ENCODE measurements at places on chromosomes 5 and 9. TPM values are rescaled to one million over a fixed set of nuclear protein-coding genes. Genes with fewer than 3 reads are reported as not detected.

The VAV2 gene
- total RNA-seq: 18.7 TPM

The TMEM174 gene
- not detected for total RNA-seq

The SLC46A2 gene
- total RNA-seq: not detected

The ADAMTS2 gene
- 0.29 TPM for total RNA-seq

The MRPS2 gene
- 117 TPM for total RNA-seq

DNA sequence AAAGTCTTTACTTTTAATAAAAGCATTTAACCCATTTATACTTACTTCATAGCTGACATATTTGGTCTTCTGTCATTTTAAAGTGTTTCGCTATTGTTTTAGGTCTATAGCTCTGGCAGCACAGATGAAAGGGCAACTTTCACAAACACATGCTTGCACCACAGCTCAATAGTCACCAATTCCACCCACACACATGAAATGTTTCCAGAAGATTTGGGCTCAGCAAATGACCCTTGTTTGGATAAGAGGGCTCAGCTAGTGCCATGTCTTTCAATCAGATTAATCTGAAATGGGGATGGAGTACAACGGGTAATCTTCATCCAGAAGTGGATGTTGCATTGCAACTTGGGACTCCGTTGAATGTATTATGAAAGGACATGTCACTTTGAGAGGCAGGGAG, 176.0 kb downstream of the FGF18 start:
- no peak for DNase-seq

DNA sequence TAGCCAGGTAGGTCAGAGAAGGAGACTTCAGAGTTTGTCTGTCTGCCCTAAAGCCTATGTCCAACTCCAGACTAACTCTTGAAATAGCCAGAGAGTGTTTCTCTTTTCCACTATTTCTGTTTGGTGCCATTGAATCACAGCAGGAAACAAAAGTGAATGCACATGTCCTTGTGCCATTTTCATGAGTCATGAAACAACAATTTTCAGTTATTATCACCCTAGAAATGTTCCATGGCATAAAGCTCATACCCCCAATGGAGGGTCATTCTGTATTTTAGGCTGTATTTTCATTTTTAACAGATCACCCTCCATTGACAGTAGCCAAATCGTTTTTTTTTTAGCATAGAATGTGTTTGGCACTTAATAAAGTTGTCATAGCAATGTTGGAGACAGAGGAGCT, 124.7 kb downstream of the PAPPA start:
- DNase-seq: no peak

DNA sequence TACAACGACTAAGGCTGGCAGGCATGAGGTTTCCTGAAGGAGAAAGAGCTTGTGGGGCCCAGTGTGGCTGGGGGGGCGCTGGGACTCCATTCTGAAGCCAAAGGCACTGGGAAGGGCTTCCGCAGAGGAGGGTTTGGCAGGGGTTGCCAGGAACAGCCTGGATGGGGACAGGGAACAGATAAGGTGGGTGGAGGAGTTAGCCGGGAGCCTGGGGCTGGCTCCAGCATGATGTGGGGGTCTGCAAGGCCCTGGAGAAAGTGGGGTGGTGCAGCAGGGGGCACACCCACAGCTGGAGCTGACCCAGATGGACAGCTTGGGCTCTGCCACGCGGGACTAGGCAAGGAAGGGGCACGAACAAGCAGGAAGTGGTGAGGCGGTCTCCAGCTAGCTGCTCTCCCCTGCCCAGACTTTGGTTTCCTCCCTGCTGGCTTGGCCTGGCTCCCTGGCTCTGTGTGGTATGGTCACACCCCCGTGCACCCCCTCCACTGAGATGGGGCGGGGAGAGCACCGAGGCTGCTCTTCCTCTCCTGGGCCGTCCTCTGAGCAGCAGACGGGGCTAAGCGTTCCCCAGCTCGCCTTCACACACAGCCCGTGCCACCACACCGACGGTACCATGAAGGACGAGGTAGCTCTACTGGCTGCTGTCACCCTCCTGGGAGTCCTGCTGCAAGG, at the start of gene LTC4S:
Gene LTC4S, plus strand, starts transcription at position 519 of the 672 bp plus-strand sequence. Its CDS starts 95 bp downstream, at position 614.
- no peak for DNase-seq

- DNase-seq: no peak
Observed at GRCh38 chr9:136644593-136645351, 17.9 kb upstream of the EGFL7 start.
